ENCODE measurements at places on chromosomes 1 and 21.

GRCh38 chr1:157289424-157290105 is 151.4 kb upstream of the ETV3 start:
- DNase-seq = no peak

DNA sequence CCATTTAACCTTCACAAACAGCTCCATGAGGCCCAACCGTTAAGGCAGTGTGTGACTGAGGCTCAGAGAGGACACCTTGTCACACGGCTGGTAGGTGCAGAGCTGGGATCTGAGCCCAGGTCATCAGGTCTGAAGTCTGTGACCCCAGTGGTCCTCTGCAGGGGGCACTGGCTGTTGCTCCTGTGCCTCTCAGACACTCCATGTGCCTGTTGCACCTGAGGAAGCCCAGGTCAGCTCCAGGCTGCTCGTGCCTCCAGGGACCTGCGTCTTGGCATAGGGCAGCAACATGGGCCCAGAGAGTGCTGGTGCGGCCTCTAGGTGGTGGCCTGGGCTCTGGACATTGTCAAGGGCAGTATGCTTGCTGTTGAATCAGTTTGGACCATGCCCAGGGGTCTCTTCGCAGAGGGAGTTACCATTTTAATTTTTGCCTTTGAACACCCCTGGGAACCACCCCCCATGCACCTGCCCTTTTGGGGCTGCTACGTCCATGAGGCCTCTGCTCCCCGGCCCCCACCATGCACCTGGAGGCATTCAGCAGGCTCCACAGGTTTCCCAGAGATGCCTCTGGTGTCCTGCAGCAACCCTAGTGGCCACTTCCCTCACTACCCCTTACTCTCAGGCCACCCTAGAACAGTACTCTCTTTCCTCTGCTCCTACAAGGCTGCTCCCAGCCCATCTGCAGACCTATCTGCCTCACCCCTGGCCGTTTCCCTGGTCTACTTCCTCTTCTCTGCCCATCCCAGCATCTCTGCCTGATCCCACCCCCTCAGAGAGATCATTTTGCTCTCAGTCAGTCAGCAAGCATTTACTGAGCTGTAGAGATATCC is 25.2 kb upstream of the EPS8L3 start:
- peak; percentile 38 for DNase-seq

DNA sequence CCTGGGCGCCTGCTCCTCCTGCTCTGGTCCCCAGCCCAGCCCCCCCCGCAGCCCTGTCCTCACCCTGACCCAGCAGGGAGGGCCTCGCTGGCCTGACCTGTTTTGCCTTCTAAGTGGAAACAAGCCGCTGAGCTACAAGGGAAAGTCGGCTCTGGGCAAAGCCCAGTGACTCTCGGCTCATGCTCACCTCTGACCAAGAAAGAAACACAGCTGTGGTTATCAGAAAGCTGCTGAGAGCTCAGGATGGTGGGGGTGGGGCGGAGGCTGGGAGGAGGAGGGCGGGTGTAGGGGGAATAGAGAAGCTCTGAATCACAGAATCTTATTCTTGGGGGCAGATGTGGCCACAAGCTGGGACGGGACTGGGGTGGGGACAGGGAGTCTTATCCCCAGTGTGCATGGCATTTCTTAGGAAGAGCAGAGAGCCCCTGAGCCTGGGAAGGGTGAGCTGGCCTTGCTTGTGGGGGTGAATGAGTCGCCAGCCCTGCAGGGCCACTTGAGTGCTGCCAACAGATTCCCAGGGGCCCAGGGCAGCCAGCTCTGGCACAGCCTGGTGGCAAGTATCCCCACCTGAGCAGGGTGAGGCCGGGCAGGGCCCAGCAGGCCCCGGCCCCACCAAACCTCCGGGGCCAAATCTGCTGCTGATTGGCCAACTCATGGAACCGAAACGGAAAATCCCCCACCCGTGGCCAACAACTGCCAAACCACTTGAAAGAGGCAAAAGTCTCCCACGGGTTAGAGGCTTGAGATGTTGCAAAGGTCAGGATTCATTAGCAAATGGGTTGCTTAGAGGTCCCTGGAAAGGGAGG is 120.6 kb downstream of the SPSB1 start:
- peak; percentile 92 for DNase-seq

DNA sequence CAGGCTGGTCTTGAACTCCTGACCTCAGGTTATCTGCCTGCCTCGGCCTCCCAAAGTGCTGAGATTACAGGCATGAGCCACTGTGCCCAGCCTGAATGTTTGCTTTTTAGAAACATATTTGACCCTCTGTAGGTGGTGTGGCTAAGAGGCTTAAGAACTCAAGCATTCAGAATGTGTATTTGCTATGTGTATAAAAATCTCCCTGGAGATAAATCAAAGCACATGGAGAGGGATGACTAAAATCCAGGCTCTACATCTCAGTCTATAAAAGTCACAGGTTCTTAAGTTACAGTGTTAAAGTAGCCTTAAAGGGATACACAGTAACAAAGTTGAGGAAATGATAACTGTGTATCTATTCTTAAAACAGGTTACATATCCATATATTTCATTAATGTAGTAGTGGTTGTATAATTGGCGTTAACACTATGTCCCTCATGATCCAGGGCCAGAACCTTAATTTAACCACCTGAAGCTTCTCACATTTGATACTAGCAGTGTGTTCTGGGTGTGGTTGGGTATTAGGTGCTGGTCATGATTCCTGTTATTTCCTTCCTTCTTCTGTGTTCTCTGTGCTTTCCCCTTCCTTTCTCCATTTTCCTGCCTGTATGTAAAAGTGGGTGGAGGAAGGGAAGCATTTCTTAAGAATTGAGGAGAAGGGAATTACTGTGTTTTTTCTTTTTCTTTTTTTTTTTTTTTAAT is 16.2 kb downstream of the GIPC2 start:
- peak; percentile 90 for DNase-seq

- no peak for DNase-seq
These were observed 164.4 kb downstream of the PBX1 start for GRCh38 chr1:164723296-164723798.

Measured in iris pigment epithelial cell (primary cell).